GM03348 (cell line): ENCODE measurements at places on chromosomes 6 and 20.

GRCh38 chr20:32558526-32558925, 26.6 kb downstream of the NOL4L start:
- no peak for DNase-seq

DNA sequence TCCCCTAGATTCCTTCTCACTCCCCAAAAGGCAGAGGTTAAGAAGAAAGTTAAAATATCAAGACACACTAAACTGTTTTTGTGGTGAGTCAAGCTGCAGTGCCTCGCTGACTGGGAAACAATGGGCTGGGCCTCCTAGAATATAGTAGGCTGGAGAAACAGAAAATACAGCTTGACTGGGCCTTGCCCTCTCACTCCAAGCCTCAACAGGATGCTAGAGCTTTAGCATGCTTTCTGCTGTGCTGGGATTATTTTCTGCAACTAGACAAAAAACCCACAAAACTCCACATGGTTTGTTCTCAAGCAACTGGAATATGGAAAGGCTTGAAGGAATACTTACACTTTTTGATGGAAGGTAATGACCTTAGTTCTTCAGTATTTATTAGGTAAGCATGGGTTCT, 27.9 kb downstream of the FOXO3 start:
- peak; percentile 62 for DNase-seq

- no peak for DNase-seq
Measured at GRCh38 chr20:1124421-1124820, 6.0 kb downstream of the PSMF1 start.

- no peak for DNase-seq
Measured at GRCh38 chr6:28738396-28738765, 185.4 kb downstream of the TRIM27 start.

DNA sequence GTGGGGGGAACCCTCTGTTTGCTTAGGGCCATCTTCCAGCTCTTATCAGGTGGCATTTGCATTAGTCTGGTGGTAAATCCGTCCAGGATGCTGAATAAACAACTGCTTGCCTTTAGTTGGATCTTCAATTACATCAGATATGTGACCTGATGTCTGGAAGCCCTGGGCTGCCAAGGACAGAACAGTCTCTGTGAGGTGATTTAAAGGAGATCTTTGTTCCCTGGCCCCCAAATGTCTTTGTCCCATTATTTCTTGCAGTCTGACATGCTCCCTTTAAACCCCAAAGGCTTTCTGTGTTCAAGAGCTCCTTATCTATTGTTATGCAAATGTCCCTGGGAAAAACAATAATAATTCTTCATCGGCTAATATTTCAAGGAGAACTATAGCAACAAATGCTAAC, 84.6 kb upstream of the SPTLC3 start:
- no peak for DNase-seq

GRCh38 chr6:143222801-143223231, 162.1 kb downstream of the AIG1 start:
- DNase-seq: no peak

DNA sequence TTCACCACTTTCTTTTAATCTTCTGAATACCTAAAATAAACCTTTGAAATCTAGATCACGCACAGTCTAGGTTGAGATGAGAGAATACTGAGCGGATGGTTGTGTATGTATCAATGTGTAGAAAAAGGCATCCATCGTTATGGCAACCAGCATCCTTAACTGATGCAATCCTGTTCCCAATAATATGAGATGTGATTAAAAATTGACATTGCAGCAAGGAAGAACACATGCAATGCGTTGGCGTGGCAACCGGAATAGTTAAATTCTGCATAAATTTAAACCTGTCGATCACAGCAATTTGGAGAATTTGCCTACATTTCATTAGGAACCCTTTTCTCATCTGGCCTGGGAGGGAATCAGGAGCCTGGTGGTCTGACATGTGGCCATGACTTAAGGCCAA, 1.3 kb upstream of the L3MBTL1 start:
- no peak for DNase-seq

GRCh38 chr20:9403448-9403847, 110.9 kb upstream of the LAMP5 start:
- no peak for DNase-seq

GRCh38 chr20:59027741-59028320, 4.3 kb downstream of the ATP5F1E start:
- peak; percentile 60 for DNase-seq

GRCh38 chr20:16451001-16451400, 122.2 kb downstream of the KIF16B start:
- DNase-seq: no peak

DNA sequence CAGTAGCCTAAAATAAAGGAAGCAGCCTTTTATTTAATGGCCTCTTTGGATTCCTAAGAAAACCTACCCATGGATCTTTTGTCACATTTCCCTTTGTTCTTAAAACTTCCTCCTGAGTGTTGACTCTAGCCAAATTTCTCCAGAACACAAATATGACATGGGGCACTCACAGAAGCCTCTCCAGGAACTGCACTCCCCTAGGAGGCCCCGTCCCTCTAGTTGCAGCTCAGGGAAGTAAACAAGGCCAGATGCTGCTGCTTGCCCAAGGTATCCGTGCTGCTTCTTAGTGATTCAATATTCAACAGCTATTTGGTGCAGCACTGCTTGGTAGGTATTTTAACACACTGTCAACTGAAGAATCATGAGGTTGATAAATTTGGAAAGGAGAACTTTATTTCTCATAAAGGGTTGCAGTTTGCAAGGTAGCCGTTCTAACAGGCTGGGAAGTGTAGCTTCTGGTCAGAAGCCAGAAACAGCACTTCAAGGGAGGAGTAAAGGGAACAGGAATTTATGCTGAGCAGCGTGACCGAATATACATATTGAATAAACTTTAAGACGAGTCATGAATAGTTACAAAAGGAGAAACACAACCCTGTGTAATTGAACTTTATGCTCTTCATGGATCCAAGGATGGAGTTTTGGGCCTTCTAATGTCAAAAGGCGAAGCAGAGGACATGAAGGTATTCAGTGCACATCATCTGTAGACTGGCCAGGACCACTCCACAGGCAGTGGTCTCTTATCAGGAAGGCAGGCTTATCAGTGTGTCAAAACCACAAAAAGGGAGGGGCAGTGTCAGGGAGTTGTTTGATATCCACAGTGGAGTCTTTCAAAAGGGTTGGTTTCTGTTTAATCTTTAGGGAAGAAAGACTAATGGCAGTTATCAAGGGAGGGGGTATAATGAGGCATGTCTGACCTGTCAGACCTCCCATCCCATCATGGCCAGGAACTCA, 63.3 kb downstream of the CD24 start:
- DNase-seq: no peak

GRCh38 chr20:58019850-58020625, 208.4 kb downstream of the ANKRD60 start:
- no peak for DNase-seq

DNA sequence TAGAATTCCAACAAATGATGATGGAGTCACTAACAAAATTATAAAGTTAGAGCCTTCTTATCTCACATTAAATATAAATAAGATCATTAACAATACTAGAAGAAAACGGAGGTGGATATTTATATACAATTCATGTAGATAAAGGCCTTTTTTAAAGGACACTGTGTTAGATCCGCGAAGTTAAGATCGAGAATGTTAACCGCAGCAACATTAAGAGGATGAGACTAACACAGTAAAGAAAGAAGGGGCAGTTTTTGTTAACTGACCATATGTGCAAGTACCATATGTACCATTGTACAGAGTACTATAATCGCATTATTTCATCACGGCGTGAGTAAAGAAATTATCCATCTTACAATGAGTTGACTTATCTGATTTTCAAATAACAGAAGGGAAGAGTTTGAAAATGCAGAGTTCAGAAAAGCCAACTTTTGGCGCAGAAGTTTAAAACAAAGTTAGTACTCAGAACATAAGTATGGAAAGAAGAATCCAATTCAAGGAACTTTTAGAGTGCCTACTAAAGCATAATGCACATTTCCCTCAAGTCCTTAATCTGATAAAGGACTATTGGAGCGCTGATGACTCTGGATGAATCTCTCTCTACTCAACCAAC, 1.4 kb downstream of the FBXL4 start:
- no peak for DNase-seq

DNA sequence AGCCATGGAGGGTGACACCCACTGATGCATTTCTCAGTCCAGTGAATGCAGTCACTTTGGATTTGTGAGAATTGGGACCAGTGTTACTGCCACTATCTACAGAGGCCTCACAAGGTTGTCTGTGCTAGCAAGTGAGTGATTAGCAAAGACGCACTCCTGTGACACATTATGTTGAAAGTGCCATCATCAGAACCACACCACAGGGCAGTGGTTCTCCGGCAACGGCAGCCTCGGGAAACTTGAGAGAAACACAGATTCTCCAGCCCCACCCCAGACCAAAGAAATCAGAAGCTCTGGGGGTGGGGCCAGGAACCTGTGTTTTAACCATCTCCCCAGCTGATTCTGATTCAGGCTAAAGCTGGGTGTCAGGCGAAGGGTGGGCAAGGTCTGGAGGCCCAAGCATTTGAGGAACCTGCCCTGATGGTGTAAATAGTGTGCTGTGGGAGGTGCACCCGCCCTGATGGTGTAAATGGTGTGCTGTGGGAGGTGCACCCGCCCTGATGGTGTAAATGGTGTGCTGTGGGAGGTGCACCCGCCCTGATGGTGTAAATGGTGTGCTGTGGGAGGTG, 39.9 kb downstream of the TMEM242 start:
- no peak for DNase-seq

DNA sequence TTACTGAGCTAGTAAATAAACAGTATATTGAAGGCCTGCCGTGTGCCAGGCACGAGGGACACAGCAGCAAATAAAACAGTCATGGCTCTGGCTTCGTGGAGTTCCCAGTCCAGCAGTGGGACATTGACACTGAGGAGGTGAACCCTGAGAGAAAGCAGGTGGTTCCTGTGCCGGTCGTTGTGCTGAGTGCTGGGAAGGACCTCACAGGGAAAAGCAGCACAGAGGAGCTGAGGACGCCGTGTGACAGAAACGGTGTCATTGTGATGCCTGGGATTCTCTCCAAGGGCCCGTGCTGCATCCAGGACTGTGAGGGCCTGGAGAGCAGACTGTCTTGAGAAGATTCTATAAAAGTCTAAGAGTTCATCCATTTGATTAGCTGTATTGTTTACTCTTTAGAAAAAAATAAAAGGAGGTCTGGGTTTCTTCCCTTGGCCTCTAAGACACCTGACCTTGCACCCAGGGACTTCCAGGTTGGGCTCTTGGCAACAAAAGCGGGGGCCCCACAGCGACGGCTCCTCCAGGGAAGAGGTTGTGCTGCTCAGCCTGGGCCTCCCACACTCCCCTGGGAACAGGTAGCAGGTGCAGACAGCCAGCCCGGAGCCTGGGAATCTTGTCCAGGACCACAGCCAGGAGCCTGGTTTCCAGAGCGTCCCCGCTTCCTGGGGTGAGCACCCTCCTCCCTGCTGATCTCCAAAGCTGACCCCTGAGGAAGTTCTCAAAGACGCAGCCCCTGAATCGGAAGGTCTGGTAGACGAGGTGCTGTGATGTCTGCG, 251.2 kb upstream of the PMEPA1 start:
- no peak for DNase-seq

DNA sequence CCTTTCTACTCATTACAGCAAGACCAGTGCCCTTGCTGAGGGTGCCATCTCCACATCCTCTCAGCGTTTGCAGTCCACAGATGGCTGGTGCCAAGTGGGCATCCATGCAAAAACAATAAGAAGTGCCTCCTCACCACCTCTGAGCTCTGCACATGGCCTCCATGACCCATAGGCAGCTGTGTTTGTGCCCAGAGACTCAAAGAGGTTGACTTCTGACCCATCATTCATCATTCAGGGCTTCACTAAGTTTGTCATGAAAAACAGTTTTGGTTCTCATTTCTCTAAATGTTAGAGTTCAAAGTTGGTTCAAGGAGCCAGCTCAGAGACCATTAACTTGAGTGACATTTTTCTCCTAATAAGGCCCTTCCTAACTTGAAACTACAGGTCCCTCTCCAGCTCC, 512.6 kb upstream of the MAP3K7 start:
- no peak for DNase-seq

DNA sequence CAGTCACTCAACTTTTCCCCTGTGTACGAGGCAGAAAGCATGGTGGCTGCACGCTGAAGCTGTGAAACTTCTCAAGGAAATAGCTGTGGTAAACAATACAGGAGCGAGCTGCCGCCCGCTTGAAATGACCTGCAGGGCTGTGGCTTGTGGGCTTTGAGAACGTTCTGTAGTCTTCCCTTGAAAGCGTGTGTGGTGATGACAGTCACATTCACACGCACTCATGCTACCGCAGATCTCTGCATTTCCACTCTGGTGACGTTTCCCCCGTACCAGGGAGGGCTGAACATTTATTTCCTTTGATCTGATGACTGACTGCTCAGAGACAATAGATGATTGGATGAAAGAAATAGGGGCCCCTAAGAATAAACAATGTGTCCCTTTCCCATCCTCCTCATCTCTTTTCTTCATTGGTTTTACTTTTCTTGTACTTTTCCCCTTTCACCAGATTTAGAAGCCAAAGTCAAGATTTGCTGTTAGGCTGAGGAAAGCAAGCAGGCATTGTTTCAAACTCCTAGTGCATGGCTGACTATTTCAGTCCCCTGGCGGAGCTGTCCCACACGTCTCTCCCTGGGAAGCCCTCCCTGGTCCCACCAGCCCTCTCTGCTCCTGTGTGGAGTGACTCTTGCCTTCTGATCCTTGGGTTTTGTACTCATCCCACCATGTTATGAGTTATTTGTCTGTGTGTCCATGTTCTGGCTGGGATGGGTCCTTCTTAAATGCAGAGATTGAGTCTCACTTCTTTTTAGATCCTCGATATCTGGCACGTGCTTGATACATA, 3.9 kb downstream of the SYTL3 start:
- DNase-seq: no peak

DNA sequence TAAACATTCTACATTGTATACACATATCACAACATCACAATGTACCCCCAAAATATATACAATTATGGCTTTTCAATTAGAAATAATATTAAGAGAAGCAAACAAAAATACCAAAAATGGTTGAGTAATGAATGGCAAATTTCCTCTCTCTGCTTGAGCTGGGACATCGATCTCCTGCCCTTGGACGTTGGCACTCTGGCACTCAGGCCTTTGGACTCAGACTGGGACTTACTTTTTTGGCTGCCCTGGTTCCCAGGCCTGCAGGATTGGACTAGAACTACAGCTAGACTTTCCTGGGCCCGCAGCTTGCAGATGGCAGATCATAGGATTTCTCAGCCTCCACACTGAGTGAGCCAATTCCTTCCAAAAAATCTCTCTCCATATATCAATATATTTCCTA, 52.9 kb upstream of the KCNK16 start:
- no peak for DNase-seq

DNA sequence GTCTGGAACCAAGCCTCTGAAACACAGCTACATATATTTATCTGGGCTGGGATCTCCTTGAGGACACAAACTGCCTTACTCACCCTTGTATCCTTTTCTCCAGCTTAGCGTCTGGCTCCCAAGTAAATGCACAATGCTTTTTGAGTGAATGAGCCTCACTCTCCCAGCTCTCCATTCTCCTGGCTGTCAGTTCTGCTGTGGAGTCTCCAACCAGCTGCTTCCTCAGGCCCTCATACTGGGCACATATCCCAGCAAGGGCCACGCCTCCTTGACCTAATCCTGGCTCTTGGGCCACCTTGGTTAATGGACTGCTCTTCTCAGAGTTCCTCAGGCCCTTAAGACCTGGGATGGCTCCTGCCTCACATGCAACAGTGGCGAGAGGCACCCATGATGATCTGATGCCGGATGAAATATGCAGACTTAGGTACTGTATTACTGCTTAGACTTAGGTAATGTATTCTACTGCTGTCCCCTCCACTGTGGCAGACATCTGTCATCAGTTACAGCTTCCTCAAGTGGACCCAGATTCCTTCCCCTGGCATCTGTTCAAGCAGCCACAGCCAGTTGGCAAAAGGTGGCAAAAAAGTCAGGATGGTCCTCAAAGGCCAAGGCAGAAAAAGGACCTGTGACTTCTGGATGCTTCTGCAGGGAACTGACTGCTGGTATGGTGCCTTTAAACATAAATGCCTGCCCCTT, 16.5 kb downstream of the SNHG17 start:
- peak; percentile 58 for DNase-seq

- DNase-seq: no peak
Measured at GRCh38 chr20:49447946-49448809, 34.3 kb downstream of the KCNB1 start.
